ENCODE measurements at places on chromosomes 1 and 21.

GRCh38 chr1:31954607-31955283 is 16.6 kb upstream of the PTP4A2 start:
- no peak for DNase-seq

DNA sequence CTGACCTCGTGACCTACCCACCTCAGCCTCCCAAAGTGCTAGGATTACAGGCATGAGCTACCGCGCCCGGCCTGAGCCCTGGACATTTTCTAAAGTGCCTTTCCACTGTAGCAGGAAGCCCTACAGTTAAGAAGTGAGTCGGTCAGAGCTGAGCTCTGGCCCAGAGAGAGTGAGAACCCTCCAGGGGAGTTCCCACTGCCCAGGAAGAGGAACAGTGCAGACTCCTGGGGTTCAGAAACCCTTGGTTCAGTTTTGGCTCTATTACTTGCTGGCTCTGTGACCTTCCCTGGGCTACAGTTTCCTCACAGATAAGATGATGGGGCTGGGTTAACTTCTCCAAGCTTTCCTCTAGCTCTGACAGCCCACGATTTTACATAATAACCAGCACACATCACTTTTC is 20.9 kb downstream of the SLC9A1 start:
- DNase-seq, result no peak

DNA sequence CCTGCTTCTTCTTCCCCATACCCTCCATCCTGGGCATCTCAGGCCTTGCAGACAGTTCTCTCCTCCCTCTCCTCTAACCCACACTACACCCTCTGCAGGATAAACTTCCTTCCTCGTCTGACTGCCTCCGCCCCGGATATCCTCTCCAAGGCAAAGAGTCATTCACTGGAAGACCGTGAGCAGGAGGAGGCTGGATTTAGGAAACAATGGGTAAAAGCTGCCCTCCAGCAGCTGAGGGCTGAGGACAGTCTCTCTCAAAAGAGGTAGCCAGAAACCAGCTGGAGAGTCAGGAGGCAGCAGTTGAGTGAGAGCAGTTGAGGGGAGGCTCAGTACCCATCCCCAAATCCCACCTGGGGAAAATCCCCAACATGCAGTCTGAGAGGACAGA is 1.4 kb downstream of the CSRP1 start:
- no peak for DNase-seq

DNA sequence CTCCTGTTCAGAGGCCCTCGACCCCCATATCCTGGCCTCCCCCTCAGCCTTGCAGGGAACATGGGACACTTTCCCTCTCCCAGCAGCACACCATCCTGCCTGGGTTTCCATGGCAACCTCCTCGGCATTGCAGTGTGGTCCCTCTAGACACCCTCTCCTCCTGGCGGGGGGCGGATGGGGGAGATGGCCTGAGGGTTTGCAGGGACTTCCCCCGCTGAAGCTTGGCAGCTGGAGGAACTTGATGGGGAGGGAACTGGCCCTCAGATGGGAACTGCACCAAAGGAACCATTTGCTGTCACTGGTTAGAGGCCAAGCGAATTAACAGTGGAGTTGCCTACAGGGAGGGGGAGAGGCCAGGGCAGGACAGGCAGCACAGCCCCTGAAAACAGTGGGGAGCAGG is 28.7 kb downstream of the RIMS3 start:
- DNase-seq, result no peak
